ENCODE measurements at places on chromosomes 1 and 21.
A peak's percentile ranks its signal among the peaks of the same experiment; 100 is the strongest.

GRCh38 chr1:97529600-97529999 lies 391.2 kb downstream of the DPYD start:
- DNase-seq = no peak

DNA sequence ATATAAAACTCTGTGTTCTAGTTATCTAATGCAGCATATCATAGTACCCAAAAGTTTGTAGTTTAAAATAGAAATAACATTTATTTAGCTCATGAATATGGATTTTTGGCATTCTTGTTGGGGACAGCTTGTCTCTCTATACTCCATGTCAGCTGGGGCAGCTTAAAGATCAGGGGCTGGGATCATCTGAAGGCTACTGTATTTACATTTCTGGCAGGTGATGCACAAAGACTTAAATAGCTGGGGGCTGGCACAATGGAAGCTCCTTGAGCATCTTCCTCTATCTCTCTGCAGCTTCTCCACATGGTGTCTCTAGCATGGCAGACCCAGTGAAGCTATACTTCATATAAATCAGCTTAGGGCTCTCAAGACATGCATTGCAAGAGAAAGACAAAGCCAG lies 55.6 kb upstream of the DAB1 start:
- no peak for DNase-seq

DNA sequence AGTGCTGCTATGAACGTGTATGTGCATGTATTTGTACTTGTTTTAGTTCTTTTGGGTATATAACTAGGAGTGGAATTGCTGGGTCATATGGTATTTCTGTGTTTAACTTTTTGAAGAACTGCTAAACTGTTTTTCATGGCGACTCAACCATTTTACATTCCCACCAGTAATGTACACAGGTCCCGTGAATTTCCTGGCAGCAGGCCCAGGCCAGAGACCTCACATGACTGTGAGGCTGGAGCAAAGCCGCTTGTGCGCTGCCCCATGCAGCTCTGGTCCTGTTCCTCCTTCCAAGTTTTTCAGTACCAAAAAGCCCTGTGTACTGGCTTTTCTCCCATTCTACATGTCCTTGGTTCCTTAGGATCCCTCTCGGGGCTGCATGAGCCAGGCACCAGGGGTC lies 29.6 kb downstream of the ACOT11 start:
- DNase-seq = peak; percentile 32

GRCh38 chr21:42499444-42500112 lies 3.6 kb upstream of the RSPH1 start:
- DNase-seq = no peak

DNA sequence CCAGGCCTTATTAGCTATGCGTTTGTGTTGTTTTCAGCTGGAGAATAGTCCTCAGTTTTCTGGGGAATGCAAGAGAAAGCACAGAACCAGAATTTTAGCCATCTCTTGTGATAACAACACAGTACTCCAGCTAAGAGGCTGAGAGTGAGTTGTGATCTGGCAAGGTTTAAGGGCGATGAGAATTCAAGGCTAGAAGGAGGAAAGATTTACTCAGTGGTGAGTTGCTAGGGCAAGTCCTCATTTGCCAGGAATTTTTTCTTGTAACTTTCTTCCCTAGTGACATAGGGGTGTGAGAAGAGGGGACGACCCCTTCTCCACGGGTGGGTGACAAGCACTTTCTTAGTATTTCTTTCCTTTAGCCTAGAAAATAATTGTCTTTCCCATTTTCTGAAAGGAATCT lies 53.2 kb downstream of the HHAT start:
- no peak for DNase-seq

- no peak for DNase-seq
These were observed 168.6 kb downstream of the KAZN start for GRCh38 chr1:14767075-14767474.

- no peak for DNase-seq
These were observed 36.8 kb upstream of the RUNX3 start for GRCh38 chr1:24966724-24967346.

GRCh38 chr1:9455487-9456234 lies 83.6 kb upstream of the SLC25A33 start:
- peak; percentile 71 for DNase-seq

DNA sequence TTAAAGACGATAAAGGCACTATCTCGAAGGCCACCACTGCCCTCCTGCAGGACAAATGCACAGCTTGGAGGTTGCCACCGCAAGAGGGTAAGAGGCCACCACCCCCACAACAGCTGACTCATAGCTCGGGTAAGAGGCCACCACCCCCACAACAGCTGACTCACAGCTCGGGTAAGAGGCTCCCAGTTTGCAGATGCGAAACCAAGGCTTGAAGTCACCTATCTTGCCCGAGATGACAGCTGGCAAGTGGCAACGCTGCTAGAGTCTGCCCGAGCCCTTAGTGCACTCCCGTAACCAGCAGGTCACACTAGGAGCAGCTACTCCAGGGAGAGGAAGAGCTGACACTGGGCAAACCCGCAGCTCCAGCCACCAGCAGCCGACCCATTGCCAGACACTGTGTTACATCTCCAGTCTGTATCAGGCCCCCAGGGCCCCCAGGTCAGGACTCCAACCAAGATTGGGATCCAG lies 17.1 kb upstream of the SPSB1 start:
- no peak for DNase-seq

- DNase-seq = no peak
These were observed 34.2 kb upstream of the GPR137B start for GRCh38 chr1:236108027-236108648.

- DNase-seq = no peak
These were observed 43.4 kb downstream of the C8A start for GRCh38 chr1:56898005-56898373.

GRCh38 chr1:208951908-208952307 lies 631.6 kb upstream of the CAMK1G start:
- DNase-seq = no peak

GRCh38 chr1:230768903-230769570 lies 21.8 kb downstream of the CAPN9 start:
- no peak for DNase-seq

- no peak for DNase-seq
These were observed 21.2 kb upstream of the SOX13 start for GRCh38 chr1:204051718-204052117.

DNA sequence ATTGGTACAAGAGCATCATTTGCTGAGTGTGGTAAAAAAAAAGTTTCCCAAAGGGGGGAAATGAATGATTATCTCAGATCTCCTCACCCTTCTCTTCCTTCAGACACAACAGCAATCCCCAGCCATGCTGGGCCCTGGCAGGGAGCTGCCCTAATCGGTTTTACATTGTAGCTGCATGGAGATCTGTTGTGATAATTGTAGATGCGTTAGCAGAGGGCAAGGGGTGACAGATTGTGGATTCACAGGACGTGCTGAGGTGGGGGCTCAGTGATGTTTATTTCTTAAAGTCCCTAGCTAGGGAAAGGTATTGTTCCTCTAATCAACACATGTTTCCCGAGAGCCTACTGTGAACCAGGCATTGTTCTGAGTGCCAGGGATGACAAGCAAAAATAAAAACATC lies 304.1 kb downstream of the PBX1 start:
- DNase-seq = no peak

DNA sequence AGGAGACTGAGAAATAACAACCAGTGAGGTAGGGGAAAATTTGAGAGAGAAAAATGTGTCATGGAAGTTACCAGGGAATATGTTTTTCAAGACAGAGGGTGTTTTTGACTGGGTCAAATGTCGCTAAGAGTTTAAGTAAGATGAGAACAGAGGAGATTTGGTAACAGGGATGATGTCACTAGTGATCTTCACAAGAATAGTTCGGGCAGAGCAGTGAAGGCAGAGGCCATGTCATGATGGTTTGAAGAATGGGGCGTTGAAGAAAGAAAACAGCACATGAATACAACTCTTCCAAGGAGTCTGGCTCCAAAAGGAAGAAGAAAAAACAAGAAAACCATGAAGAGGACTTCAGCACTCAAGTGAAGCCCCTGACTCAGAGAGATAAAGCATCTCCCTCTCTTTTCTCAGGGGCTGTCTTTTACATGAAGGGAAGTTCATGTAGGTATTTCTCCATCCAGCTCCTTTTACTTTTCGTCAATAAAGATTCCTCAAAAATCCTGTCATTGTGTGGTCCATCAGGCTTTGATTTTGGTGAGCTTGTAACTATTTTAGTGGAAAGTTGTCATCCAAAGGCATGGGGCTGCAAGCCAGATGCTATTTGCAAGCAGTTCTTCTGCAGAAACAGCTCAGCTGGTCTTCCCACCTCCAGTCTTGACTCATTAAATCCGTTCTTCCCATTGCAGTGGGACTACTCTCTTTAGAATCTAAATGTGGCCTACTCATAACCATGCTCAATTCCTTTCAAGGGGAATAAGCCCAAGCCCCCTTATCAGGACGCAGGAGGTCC lies 397.3 kb downstream of the LMX1A start:
- no peak for DNase-seq

- no peak for DNase-seq
These were observed 88.3 kb upstream of the TMEM51 start for GRCh38 chr1:15065291-15065690.

- DNase-seq = no peak
These were observed 8.3 kb upstream of the TRABD2B start for GRCh38 chr1:48005253-48006117.

- no peak for DNase-seq
These were observed 14.1 kb upstream of the KLHDC8A start for GRCh38 chr1:205370780-205371179.

- DNase-seq = no peak
These were observed 69.8 kb upstream of the RGS18 start for GRCh38 chr1:192088496-192088895.

GRCh38 chr1:183417772-183418491 lies at the start of gene NMNAT2:
Gene NMNAT2, minus strand, starts transcription at chr1:183418380. Its CDS starts 113 bp downstream, at chr1:183418267.
- no peak for DNase-seq

DNA sequence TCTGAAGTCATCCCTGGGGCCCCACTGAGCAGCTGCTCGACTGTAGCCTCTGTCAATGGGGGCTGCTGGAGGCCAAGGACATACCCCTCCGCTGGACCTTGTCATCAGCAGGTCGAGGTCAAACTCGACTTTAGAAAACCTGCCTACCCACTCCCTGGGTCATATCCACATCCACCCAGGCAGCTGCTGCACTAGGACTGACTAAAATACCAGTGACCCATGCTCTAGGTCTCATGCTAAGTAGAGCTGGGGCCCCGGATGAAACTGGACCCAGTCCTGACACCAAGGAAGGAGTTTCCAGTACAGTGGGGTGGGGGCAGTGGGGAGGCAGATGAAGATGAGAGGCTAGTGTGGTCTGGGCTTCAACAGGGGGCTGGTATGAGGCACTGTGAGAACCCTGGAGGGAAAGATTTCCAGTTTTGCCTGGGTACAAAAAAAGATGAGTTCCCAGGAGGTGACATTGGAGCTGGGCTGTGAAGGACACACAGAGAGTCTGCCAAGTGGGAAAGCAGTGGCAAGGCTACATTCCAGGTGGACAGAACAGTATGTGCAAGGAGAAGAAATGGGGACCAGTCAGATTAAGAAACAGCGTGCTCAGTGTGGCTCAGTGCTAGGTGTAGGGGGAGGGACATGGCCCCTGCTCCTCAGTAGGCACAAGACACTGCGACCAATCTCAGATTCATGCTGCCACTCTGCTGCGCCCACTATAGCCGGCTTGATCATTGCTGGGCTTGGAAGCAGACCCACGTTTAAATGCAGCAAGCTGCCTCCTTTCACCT lies 12.4 kb downstream of the SLC2A1 start:
- DNase-seq = no peak

DNA sequence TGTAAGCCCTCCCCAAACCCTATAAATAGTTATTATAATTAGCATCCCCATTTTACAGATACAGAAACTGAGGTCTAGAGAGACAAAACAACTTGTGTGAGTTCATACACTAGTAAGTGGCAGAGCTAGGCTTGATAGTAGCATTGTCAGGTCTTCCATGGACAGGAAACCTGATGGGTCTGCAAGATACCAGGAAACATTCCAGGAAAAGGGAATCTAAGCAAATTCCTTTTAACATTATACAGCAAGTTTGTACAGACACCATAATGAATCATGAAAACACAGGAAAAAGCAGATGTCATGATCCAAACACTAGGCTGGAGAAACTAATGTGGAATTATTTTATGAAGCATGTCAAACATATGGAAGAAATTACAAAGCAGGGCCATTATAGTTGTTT lies 89.1 kb upstream of the KCNK2 start:
- DNase-seq = no peak

DNA sequence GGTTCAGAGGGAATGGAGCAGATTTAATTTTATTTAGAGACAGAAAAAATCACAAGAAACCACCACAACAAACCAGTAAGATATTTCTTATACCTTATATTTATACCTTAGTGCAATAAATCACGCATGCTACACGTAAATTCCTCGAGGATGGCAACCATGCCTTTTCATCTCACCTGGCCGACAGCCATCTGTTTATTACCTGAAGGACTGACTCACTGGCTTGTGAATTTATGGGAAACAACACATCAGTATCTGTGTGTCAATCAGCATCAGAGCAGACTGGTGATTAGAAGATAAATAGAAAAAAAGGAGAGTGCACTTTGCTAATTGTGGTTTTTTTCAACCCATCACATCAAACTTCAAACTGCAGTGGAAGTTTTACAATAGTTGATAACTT lies 58.4 kb downstream of the S1PR1 start:
- DNase-seq = no peak

DNA sequence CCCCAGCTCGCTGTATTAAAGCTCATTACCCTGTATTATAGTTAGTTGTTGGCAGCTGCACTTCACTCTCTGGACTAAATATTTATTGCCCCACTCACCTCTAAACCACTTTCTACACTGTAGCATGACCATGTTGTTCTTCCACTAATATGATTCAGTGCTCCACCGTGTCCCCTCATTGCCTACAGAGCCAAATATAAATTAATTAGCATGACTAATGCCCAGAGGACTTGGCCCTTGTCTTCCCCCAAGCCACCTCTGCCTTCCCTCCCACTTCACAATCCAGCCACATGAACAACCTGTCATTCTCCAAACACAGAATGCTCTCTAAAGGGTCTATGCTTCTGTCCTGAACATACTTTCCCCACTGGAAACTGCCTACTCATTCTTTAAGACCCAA lies 276.5 kb downstream of the PLPP3 start:
- no peak for DNase-seq

DNA sequence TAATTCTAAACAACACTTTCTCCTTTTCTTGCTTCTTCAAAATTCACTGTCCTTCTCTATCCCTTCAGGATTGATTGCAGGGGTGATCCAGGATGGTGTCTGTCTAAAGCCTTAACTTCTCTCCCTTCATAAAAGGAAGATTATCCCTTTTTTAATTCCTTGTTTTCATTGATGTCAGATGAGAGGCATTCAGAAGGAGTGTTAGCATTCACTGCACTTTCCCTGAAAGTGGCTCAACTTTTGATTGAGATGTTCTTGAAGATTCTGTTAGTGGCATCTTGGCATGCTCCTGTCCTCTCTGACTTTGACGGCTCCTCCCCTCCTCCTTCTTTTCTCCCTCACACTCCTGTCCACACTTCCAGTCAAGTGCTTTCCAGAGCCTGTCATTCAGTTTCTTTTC lies 71.6 kb downstream of the ST6GALNAC3 start:
- DNase-seq = no peak

- DNase-seq = no peak
These were observed 61.6 kb downstream of the SLX9 start for GRCh38 chr21:45001134-45002095.

All from Kasumi-1 (cell line).